ENCODE measurements at places on chromosomes 13 and 19.

- peak; percentile 73 for DNase-seq
These were observed 5.3 kb upstream of the CEACAM21 start for GRCh38 chr19:41570639-41571112.

DNA sequence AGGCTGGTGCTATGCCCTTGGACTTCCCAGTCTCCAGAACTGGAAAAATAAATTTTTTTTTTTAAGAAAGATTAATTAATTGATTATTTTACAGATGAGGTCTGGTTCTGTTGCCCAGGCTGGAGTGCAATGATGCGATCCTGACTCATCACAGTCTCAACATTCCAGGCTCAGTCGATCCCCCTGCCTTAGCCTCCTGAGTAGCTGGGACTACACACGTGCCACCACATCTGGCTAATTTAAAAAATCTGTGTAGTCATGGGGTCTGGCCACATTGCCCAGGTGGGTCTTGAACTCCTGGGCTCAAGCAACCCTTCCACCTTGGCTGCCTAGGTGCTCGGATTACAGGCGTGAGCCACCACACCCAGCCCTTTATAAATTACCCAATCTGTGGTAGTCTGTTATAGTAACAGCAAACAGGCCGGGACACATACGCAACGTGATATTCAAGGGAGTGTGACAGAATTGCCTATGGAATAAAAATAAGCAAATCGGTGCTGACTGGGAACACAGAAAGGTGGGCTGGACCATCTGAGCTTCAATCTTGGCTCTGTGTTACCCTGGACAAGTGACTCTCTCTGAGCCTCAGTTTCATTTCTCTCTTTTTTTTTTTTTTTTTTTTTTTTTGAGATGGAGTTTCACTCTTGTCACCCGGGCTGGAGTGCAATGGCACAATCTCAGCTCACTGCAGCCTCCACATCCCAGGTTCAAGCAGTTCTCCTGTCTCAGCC, 42.8 kb downstream of the PIN1 start:
- no peak for DNase-seq

DNA sequence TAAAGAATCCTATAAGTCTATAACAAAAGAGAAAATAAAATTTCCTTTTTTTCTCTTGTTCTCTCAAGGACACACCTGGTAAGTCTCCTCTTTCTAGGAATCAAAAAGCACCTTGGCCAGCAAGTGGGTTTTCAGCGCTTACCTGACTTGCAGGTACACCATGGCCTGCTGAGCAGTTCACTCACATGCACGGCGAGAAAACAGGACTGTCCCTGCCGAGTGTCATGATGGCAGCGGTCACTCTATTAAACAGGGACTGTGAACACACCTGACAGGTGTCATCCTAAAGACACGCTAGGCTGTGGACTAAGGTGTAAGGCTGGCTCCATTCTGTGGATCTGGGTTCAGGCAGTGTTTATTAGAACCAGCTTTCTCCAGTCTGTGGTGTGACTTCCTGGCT, 170.2 kb downstream of the TEX29 start:
- DNase-seq: no peak

DNA sequence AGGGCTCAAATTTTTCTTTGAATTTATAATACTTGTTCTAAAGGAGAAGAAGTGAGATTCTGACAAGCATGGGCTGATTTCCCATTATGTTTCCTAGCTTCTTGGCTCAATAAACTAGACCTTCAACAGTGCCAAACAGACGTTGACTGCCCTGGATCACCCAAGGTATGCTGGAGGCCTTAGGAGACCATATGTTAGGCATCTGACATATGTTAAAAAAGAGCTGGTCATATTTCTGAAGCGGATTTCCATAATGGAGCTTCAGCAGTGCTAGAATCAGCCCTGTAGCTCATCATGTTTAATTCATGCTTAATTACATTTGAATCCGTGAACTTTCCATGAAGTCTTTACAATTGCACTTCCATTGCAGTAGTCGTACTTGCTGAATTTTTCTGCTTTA, 653.3 kb downstream of the DIAPH3 start:
- no peak for DNase-seq

- no peak for DNase-seq
These were observed 3.1 kb upstream of the C13orf46 start for GRCh38 chr13:113976711-113977684.

DNA sequence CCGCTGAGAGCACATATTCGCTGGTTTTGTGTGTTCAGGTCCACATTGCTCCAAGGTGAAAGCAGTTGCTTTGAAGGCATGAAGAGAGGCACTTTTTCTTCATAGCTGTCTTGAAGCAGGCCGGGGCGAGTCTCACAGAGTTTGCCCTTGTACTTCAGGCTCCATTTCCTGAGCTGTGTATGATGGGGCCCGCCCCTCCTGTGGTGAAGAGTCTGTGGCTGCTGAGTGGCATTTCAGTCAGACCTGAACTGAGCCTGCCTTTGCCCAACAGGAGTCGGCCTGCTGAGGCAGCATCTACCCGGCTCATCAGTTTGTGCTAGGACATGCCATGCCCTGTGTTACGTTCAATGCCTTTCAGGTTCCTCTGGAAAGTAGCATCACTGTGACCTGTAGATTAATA, 44.4 kb upstream of the C1QTNF9 start:
- peak; percentile 35 for DNase-seq
